AG08396 (cell line): ENCODE measurements at places on chromosomes 1 and 21.

GRCh38 chr1:36408479-36408878 is 10.8 kb upstream of the LSM10 start:
- peak; percentile 43 for DNase-seq

DNA sequence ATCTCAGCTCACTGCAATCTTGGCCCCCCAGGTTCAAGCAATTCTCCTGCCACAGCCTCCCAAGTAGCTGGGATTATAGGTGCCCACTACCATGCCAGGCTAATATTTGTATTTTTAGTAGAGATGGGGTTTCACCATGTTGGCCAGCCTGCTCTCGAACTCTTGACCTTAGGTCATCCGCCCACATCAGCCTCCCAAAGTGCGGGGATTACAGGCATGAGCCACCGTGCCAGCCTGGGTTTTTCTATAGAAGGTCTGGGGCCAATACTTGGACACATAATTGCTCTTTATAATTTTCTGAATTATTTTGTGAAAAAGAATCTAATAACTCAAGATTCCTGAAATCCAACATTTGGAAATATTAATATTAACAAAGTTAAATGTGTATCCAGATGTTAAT is 1267.7 kb upstream of the ADGRL4 start:
- no peak for DNase-seq

GRCh38 chr1:52926864-52927211 is 238 bp upstream of the SCP2 start:
- no peak for DNase-seq

GRCh38 chr1:9892563-9893528 is 17.2 kb downstream of the CTNNBIP1 start:
- peak; percentile 62 for DNase-seq
